SHP77 (cell line): ENCODE measurements at places on chromosomes 16 and 17.

- DNase-seq = no peak
Measured at GRCh38 chr17:17448076-17448475, 28.7 kb upstream of the MED9 start.

GRCh38 chr16:75198135-75198600, 8.8 kb downstream of the CTRB2 start:
- peak; percentile 25 for DNase-seq

GRCh38 chr16:4283939-4284338, 11.1 kb upstream of the TFAP4 start:
- DNase-seq = no peak

- DNase-seq = no peak
Measured at GRCh38 chr16:28090646-28091377, 27.3 kb upstream of the GSG1L start.

DNA sequence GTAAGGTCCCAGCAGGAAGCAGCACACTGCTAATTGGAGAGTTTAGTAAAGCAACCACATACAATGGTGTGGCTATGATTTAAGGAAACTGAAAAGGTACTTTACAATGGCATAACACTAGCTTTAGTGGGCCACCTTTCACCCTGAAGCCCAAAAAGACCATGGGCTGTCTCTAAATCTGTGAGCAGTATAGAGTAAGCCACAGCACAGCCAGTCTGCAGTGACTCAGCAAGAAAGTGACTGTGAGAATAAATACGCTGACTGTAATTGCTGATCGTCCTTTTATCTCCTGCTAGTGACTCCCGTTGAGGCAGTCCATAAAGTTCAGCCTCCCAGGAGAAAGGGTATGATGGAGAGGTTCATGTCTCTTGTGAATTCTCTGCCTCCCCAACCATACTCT, 679.8 kb upstream of the KIF2B start:
- DNase-seq = peak; percentile 29

DNA sequence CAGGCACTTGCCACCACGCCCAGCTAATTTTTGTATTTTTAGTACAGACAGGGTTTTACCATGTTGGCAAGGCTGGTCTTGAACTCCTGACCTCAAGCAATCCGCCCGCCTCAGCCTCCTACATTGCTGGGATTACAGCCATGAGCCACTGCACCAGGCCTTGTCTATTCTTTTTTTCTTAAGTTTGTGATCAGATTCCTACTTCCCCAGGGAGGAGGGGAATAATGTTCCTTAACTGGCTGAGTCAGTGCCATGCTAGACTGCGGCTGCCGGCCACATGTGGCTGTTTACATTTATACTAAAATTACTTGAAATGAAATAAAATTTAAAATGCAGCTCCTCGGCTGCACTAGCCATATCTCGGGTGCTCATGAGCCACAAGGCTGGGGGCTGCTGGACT, 27.8 kb upstream of the USP36 start:
- DNase-seq = no peak

DNA sequence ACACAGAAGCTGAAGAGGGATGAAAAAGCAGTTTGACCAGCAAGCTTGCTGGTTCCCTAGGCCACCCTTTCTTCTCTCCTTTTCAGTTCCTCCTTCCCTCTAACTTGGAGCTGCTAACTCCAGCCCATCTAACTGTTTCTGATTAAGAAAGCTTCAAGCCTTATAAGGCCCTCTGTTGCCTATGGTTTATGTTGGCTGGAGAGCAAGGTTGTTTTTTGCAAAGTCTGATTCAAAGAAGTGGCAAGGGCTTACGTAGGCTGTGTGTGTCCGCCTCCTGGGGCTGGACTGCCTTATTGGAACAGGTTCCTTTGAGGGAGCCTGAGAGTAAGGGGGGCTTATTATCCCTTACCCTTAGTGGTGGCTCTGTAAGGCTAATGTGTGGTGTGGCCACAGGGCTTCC, 7.1 kb downstream of the AKAP1 start:
- DNase-seq = no peak

DNA sequence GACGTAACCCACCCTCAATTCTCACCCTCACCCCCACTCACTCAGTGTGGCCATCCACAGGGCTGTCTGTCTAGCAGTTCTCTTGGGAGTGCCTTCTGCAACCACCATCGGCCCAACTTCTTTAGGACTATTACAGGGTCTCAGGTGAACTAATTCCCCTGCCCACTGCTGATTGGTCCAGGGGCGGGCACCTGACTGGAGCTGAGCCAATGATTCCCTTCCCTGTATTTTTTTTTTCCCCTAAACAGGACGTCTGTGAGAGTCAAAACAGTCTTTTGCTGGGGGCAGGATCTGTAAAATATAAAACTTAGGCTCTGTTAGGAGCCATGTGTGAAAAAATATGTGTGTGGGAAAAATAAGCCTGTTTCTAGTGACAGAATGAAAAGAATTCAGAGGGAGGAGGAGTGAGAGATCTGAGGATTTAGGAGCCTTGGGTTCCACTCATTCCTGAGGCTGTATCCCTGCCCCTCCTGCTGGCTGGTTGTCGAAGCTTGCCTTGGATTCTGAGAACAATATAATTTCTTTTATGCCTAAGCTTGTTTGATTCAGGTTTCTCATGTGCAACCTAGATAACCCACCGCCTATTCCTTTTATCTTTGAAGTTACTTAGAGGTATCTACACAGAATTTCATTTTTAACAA, 115.0 kb downstream of the SPACA3 start:
- no peak for DNase-seq

GRCh38 chr17:41654678-41655607, 30.6 kb upstream of the KRT17 start:
- DNase-seq = no peak

DNA sequence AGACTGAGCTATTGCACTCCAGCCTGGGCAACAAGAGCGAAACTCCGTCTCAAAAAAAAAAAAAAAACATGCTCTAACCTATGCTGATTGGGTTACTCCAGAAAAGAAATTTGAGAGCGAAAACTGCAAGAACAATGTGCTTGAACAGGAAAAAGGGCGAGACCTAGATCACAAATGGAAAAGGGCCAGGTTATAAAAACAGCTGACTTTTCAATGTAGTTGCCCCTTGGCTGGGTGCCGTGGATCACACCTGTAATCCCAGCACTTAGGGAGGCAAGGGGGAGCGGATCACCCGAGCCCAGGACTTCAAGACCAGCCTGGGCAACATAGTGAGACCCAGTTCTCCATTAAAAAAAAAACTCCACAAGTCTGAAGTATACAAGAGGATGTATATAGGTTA, 48.8 kb downstream of the MRM3 start:
- DNase-seq = no peak

DNA sequence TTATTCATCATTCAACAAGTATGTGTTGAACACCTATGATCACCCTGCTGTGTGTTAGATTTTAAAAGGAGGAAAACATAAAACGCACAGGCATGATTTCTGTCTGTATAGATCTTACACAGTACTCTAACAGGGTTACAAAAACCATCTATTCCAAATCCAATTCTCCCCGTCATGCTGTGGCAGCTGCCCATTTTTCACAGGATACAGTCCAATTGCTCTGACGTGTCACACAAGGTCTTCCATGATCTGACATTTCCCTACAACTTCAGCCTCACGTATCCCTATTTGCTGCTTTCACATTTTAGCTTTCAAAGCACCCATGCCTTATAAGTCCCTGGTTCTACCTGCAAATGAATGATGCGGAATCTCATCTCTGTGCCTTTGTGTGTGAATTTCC, 67.0 kb upstream of the CNTNAP4 start:
- DNase-seq = no peak

GRCh38 chr17:83108709-83109108, 29.3 kb downstream of the METRNL start:
- no peak for DNase-seq

- no peak for DNase-seq
Measured at GRCh38 chr16:66299349-66299748, 67.1 kb upstream of the CDH5 start.

- DNase-seq = no peak
Measured at GRCh38 chr16:50248845-50249244, 17.5 kb upstream of the ADCY7 start.

GRCh38 chr17:28928061-28928460, 23.3 kb downstream of the PHF12 start:
- DNase-seq = no peak

DNA sequence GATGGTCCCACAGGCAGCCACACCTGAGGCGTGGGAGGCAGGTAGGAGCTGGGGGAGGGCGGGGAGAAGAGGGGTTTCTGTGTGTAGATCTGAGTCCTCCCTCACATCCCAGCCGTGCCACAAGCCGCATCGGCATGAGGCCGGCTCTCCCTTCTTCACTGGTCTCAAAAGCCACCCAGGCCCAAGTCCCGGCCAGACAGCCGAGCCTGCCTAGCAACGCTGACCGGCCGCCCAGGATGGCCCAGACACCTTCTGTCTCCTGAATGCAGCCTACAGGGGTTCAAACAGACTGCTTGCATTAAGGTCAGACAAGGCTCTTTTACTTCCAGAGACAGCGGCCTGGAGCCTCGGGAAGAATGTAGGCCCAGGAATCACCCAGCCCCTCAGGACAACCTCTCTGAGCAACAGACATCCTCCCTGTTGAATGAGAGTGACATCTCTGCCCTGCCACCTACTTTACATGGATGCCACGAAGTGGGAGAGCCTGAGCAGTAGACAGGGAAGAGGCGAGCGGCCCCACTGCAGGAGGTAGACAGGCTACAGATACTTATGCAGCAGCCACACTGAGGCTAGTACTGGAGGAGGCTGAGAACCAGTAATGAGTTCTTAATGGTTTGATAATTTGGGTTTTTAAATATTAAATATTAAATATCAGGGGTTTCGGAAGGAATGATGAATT, 69.6 kb downstream of the N4BP1 start:
- DNase-seq = no peak

- no peak for DNase-seq
Measured at GRCh38 chr16:89006036-89006752, 29.2 kb upstream of the CBFA2T3 start.
